ENCODE measurements at places on chromosomes 5 and 9. TPM values are rescaled to one million over a fixed set of nuclear protein-coding genes. Genes with fewer than 3 reads are reported as not detected.

Gene C9orf85
- 10.0 TPM for polyA plus RNA-seq

Gene HK3
- 6.6 TPM for polyA plus RNA-seq

Gene MYMK
- not detected for polyA plus RNA-seq

Gene TPM2
- polyA plus RNA-seq = 227 TPM

Gene MAP1B
- 5.5 TPM for polyA plus RNA-seq

DNA sequence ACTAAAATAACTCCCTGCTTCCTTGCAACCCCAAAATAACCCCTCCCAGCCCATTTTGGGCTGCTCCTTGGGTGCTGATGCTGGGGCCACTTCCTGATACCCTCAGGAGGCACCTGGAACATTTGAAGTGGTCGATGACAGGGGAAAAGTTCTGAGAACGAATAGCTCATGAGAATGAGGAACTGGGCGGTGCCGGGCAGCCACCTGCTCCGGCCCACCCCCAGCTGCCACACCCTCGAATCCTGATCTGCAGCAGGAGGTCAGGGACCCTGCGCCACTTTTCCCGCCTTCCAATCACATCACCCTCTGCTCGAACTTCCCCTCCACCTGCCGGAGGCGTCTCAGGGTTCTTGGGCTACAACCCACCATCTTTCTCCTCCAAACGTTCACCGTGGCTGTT lies 19.7 kb downstream of the HRH2 start:
- DNase-seq = no peak

- DNase-seq = no peak
These were observed 233.2 kb upstream of the RFX3 start for GRCh38 chr9:3758816-3759576.

GRCh38 chr5:36741128-36741527 lies 134.7 kb downstream of the SLC1A3 start:
- peak; percentile 65 for DNase-seq

GRCh38 chr5:66987949-66988838 lies 208.4 kb downstream of the CD180 start:
- DNase-seq = no peak

GRCh38 chr5:16815432-16815831 lies 120.7 kb downstream of the MYO10 start:
- DNase-seq = no peak

DNA sequence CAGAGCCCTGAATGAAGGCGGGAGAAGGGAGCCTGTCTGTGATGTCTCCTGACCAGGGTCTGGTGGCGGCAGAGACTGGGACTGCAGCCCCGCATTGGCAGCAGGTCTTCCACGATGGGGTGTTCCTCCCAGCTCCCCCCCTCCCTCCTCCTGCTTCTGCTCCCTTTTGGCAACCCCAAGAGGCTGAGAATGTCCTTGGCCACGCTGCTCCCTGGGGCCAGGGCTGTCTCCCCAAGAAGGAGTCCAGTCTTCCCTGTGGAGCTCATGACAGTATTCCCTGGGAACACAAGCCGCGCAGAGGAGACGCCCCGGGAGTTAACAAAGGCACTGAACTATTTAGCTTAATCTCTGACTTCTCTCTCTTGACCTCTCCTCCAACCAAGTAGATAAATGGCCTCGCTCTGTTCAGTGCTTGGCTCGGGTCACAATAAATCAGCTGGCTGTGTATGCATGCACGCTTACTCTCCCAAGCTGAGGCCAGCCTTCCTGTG lies 84.0 kb upstream of the NEURL1B start:
- DNase-seq = no peak

- no peak for DNase-seq
These were observed 3.9 kb upstream of the LSM11 start for GRCh38 chr5:157739388-157740228.

GRCh38 chr5:135399794-135400542 lies 937 bp upstream of the MACROH2A1 start:
- no peak for DNase-seq

Measured in pancreas (tissue), 10 donors.